Activated CD4-positive, alpha-beta T cell treated with anti-CD3 and anti-CD28 coated beads, Interleukin-2, amount 50 U/mL, for 24 hours (primary cell): ENCODE measurements at places on chromosomes 1 and 21.

- DNase-seq, result no peak
These were observed 626 bp upstream of the HLCS start for GRCh38 chr21:36966821-36967768.

- DNase-seq, result no peak
These were observed 21.7 kb downstream of the APP start for GRCh38 chr21:26148840-26149354.

DNA sequence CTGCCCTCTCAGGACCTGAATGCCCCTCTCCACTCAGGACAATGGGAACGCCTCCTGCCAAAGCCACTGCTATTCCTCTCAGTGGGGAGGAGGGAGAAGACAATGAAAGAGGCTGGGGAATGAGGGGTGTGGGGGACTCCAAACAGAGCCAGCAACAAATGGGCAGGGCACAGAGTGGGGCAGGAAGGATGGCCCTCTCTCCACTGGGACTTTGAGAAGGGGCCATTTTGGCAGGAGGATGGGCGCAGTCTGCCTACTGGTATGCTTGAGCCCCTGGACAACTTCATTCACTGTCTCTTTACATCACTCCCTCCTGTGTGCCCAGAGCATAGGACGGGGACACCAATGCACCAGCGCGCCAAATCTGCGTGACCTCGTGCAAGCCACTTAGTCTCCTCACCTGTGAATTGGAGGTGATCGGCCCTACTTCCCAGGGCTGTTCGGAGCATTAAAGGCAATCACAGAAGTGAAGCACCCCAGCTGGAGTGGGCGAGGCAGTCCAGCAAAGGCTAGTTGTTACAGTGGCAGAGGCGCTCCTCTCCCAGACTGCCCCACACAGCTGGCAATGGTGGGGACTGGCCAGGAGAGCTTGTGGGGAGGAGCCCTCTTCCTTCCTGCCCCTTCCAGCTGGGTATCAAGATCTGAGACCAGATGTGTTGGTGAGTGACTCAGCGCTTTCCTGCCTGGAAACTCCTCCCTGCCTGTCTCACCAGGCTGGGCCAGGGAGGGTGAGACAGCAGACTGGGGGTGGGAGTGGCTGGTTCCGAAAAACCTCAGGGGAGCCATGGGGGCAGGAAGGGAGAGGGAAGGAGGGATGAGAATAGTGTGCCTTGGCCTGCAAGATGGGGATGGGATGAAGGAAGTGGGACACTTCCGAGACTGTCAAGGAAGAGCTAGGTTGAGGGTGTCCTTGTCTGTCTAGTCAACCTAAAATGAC is 22.4 kb upstream of the SYNC start:
- DNase-seq, result peak; percentile 22

DNA sequence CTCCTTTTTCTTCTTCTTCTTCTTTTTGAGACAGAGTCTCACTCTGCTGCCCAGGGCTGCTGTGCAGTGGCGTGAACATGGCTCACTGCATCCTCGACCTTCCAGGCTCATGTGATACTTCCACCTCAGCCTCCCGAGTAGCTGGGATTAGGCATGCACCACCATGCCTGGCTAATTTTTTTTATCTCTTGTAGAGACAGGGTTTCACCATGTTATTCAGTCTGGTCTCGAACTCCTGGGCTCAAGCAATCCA is 13.0 kb upstream of the PADI1 start:
- no peak for DNase-seq

DNA sequence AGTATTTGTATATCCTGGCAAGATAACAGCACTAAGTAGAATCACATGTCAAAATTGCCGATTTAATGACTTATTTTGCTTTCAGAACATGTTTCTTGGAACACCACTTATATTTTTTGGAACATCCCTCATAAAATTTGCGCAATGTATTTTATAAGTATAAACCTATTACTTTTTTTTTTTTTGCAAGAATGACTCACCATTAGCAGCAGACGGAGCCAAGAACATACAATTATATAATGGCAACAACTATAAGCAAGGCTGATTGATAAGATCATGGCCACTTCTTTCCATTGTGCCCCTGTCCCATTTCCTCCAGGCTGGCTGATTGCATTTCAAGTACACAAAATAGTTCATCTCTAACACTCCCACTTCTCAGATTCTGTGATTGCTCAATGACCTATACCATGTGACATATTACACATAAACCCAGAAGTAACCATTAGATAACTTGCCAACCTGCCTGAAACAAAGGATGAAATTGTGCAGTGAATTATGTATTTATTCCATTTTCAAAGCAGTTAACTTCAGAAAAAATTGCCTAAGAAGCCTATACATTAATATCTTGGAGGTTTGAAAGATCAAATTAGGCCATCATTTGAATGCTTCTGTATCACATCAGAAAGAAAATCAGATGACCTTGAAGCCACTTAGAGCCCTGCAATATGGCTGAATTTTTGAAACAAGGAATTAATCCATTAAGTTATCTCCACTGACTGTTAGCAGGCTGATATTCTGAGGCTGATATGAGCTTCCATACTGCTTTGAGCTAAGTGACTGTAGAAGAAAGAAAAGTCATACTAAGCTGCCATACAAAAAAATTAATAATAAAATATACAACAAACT is 77.8 kb upstream of the PRMT6 start:
- DNase-seq, result no peak

- DNase-seq, result no peak
These were observed 801 bp downstream of the MX1 start for GRCh38 chr21:41426676-41427404.

GRCh38 chr1:28190337-28190979 is 14.0 kb upstream of the PTAFR start:
- DNase-seq, result no peak

DNA sequence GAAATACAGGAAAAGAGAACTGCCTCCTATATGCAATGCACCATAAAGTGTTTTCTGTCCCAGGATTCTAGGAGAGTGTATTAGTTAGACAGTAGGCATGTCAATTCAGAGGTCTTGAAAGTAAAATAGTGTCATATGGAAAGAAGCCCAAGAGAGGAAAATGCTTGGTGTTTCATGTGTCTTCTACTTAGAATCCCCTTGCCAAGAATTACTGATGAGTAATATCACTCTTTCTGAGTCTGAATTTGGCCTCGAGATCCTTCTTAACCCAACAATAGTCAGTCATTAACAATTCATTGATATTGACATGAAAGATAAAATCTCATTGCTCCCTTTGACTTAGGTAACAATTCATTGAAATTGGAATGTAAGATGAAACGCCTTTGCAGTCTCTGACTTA is 972.2 kb downstream of the TTLL7 start:
- no peak for DNase-seq

- no peak for DNase-seq
These were observed 65.5 kb downstream of the PRKAA2 start for GRCh38 chr1:56710646-56711045.

- DNase-seq, result no peak
These were observed 14.3 kb upstream of the SEC16B start for GRCh38 chr1:177984136-177984525.

GRCh38 chr1:60036856-60037460 is 36.6 kb downstream of the C1orf87 start:
- no peak for DNase-seq

DNA sequence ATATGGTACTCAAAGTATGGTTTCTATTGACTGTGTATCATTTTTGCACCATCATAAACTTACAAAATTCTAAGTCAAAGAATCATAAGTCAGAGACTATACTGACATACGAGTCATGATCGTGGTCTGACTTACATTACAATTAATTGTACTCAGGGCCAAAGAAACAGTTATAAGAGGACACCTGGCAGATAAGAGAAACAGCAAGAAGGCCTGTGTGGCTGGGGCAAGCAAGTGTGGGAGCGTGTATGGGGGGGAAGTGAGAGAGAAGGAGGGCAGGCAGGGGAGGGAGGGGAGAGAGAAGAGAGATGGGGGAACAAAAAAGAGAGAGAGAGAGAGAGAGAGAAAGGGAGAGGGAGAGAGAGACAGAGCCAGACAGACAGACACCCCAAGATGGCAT is 70.9 kb downstream of the RERE start:
- DNase-seq, result no peak

DNA sequence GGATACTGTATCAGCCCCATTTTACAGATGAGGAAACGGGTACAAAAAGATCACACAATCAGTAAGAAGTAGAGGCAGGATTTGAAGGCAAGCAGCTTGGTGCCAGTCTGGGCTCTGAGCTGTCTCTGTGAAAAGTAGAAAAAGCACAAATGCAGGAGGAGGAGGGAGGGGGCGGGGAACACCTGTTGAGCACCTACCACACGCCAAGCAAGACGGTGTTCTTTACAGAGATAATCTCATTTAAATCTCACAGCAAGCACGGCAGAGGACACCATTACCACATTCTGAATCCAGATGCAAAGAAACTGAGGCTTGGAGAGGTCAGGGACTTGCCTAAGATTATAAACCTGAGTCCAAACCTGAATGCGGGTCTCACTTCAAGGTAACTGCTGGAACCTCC is 3.3 kb downstream of the LRRC38 start:
- DNase-seq, result no peak

DNA sequence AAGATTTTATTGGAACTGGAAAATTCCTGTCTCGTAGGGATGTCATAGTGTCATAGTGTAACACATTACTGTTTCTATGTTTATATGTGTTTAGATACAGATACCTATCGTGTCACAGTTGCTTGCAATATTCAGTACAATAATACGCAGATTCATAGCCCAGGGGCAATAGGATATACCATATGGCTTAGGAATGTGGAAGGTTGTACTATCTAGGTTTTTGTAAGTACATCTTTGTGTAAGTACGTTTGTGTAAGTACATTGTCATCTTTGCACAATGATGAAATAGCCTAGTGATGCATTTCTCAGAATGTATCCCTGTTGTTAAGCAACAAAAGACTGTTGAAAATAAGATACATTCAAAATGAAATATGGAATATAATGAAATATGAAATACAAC is 68.9 kb downstream of the CAMTA1 start:
- DNase-seq, result no peak

DNA sequence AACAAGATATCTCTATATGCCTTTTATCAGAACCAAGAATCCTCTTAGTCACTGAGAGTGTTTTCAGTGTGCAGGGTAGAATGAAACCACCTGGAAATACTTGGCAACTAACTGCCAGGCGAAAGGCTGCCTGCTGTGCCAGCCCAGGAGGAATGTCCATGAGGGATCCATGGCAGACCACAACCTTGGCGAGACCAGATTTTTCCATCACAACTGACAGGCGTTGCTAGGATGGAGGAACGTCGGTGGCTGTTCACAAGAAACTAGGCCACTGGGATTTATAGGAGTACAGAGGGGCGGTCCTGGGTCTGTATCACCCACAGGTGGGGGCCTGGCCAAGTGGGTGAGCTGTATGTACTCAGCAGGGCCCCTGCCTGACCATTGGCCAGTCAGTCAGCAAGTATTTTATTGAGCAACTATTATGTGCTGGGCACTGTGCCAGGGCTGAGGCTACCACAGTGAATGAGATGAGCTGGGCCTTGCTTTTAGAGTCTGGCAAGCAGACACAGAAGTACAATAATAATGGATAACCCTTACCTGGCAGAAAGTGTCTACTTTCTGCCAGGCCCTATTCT is 199.4 kb downstream of the FOXD2 start:
- no peak for DNase-seq

- DNase-seq, result no peak
These were observed 47.2 kb downstream of the LRRC53 start for GRCh38 chr1:74465193-74465681.

- no peak for DNase-seq
These were observed 39.5 kb downstream of the RNF115 start for GRCh38 chr1:145784409-145784808.

DNA sequence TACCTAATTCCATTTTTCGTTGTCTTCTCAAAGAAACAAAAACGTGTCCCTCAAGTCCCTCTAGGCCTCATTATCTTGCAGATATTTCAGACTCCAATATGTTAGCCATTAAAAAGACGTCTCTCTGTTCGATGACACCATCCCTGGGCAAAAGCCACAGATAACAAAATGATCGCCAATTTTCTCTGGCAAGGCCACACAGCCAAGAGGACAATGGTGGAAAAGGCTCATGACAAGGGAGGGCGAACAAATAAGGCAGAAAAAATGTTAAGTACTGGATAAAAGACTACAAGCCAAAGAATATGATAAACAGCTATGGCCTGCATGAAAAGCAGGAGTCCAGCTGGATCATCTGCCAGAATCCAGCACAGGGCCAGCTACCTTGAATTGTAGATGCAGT is 82.9 kb downstream of the TBX15 start:
- DNase-seq, result no peak

DNA sequence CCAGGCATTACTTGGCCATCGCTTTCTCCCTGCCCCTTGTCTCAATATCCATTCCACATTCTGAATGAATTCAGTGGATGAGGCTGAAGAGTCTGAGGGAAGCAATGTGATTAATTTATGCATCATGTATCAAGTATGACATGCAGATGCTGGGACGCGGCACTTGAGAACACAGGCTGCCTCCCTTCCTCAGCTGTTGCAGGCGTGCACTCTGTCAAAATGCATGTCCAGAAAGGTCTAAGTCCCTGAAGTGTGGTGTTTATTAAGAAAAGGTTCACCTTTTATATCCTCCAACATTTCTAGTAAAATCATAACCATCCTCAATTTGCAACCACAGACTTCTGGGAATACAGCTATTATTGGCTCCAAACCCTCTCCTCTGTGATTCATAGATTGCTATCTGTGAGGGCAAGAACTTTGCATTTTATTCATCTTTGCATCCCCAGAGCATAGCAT is 22.6 kb upstream of the RAB3GAP2 start:
- DNase-seq, result no peak

DNA sequence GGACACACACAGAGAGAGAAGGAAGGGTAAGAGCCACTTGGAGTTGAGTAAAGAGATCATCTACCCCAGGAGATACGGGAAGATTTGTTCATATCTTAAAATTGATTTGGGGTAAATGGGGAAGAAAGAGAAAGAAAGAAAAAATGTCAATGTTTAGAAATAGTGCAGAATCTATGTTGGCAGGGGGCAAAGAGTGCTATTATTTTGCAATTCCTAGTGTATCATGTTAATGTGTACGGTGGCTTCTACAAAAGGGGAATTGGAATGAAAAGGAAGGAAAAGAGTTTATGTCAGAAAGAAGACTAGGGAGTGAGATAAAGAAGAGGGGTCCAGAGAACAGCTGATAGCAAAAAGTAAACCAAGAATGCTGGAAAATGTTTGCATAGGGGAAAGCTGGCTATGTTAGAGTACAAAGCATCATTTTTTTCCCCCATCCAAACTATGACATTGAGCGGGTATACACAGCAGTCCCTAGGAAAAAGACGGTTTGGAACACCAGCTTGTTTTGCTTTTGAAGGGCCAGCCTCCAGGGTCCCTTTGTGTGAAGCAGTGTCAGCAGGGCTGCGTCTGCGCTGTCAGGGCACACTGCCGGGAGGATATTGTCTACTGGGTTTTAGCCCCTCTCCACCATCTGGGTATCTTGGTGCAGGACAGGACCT is 10.8 kb downstream of the LRRC8D start:
- no peak for DNase-seq
